ENCODE measurements at places on chromosomes 11 and 22.

- no peak for DNase-seq
These were observed 4.8 kb downstream of the ROBO4 start for GRCh38 chr11:124892750-124893454.

- DNase-seq: no peak
These were observed 10.4 kb downstream of the MMP27 start for GRCh38 chr11:102695201-102695600.

DNA sequence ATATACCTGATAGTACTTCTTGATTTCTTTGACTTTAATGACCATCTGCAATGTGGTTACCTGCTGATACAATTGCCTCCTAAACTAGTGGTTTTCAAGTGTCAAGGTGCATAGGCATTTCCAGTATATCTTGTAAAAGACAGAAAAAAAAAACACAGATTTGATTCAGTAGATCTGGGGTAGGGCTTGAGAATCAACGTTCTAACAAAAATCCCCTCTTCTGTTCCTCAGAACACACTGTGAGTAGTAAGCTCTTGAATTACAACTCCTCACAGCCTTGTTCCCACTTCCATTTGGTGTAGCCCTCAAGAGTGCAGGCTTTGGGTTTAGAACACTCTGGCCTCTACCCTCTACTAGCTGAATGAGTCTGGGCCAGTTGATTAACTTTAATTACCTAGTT is 78.0 kb upstream of the CTSC start:
- DNase-seq: no peak

DNA sequence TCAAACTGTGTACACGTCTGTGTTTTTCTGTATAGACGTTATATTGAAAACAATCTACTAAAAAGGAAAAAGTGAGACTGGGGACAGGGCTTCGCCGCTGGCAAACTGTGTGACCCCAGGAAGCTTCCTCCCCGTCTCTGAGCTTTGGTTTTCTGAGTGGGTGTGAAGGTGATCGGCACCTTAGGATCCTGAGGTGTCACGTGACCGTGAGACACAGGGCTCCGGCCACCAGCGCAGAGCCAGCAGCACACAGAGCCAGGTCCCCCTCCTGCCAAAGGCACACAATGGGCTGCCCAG is 32.0 kb downstream of the KIAA0930 start:
- no peak for DNase-seq

- no peak for DNase-seq
These were observed 22.2 kb downstream of the P2RY2 start for GRCh38 chr11:73240190-73240781.
